CD14-positive monocyte (primary cell): ENCODE measurements at places on chromosomes 2 and 18.

GRCh38 chr2:241866790-241867645, 2.5 kb upstream of the RTP5 start:
- no peak for DNase-seq

DNA sequence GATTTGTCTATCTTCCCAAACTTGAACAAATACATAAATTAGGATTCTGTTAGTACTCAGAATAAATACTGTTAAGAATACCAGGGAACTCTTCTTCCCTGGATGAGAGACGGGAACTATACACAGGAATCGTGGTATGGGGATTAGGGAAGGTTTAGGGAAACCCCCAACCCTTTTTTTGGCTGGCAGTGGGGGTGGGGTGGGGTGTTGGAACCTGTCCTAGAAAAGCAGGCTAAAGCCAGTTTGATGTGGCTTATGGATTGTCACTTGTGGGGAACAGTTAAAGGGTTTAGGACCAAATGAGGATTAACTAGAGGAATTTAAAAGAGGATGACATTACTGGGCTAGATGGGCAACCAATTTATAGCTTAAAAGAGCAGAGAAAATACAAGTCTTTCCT, 1.8 kb downstream of the SLC4A10 start:
- DNase-seq, result no peak

DNA sequence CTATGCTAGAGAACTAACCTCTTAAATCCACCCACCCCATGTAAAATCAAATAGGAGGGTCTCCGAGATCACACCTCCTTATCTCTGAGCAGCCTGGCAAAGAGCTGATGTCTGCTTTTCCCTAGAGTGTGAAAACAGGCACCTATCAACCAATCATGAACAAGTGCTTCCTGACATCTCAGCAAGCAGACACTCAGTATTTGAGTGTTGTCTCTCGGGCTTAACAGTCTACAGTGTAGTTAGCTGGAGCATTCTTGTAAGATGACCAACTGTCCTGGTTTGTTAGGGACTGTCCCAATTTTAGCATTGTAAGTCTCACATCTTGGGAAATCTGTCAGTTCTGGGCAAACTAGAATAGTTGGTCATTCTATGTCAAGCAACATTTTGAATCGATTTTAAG, 26.4 kb downstream of the MARCHF4 start:
- no peak for DNase-seq

DNA sequence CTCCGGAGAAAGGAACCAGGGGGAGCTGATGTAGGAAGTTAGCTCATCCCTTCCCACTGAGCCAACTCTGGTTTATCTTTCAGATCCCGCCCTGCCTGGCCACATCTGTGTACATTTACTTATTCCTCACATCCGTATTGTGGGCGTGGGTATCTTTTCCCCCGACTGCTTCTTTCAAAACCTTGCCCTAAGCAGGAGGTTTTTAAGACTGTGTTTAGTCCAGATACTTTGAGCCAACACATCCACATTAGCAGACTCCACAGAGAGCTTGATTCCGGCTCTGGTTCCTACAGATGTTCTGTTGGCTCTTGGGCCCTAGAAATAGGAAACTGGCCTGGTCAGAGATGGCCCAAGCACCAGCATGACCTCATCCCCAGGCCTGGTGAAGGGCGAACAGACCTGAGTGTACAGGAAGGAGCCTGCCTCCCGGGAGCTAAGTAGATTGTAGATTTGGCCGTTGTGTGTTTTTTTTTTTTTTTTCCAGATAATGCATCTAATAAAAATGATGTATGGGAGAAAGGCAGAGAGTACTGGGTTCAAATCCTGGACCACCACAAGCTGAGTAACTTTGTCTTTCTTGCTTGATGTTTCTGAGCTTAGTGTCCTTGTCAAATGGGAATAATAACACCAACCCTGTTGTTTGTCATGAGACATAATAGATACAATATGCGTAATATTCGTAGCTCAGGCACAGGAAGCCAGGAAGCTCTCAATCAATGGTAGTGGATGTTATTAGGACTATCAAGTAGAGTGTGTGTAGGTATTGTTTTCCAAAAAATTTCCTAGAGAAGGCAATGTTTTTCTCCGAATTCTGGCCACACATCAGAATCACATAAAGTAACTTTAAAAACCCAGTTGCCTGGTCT, 92.3 kb downstream of the PRKCE start:
- DNase-seq, result no peak

DNA sequence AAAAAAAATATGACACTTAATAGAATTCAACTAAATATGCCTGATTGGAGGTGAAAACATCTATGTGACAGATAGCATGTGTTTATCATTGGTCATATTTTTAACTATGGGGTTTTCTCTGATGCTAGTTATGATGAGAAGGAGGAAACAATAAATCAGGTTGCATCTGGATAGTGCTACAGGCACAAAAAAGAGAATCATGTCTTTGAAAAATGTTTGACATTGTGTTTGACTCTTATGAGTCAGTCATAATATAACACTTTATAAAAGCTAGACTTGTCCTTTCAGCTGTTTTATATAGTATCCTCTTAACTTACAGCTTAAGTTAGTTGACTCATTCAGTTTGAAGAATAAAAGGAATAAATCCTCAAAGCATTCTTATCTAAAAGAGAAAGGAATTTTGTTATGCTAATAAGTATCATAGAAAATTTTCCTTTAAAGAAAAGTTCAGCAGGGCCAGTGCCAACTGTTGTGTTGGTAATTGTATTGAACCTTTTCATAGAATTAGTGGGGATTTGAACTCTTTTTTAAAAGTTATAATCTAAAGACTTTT, 78.4 kb upstream of the UBXN4 start:
- DNase-seq, result no peak

DNA sequence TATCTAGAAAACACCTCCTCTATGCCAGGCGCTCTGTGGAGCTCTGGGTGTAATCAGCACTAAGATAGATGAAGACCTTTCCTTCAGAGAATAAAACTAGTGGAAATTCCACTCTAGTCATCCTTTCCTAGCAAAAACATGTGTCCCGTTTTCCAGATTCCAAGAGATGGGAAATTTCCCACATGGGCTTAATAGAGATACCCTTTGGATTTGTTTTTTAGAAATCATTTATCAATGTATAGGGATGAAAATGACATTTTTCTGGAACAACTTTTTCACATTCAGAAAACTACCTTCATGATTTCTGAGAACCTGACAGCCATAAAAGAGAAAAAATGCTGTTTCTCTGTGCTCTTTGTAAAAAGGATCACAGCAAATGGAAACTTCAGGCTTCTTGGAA, 152.1 kb downstream of the NCKAP5 start:
- DNase-seq, result no peak

DNA sequence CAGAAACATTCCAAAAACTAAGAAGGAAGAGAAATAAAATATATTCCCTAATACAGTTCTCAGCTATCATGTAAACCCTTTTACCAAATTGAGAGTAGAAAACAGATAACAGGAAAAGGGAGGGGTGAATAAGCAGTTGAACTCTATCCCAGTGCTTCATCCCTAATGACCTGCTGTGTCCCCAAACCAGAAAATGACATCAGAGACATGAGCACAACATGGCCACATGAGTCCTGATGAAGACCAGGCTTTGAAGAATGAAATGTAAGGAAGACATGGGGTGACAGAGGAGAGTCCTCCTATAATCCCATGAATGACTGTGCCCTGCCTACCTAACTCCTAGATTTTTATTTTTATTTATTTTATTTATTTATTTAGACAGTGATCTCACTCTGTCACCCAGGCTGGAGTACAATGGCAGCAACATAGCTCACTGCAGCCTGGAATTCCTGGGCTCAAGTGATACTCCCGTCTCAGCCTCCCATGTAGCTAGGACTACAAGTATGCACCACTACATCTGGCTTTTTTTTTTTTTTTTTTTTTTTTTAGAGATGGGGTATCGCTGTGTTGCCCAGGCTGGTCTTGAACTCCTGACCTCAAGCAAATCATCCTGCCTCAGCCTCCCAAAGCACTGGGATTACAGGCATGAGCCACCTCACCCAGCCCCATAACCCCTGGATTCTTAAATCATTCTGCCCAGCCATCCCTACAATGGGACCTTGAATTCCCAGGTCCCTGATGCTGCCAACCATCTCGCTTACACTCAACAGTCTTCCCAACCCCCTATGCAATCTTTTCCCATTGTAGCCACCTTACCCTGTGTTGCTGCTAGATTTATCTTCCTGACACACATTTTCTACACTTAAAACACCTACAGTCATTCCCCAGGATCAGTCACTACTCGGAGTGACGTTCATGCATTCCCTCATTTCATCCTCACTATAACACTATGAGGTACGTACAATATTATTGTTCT, 64.5 kb downstream of the ANKRD44 start:
- no peak for DNase-seq
